Activated CD4-positive, alpha-beta T cell treated with anti-CD3 and anti-CD28 coated beads, Interleukin-2, amount 50 U/mL, for 16 hours (primary cell): ENCODE measurements at places on chromosomes 6 and 20.

GRCh38 chr6:107719160-107719559, 105.0 kb downstream of the SCML4 start:
- no peak for DNase-seq

DNA sequence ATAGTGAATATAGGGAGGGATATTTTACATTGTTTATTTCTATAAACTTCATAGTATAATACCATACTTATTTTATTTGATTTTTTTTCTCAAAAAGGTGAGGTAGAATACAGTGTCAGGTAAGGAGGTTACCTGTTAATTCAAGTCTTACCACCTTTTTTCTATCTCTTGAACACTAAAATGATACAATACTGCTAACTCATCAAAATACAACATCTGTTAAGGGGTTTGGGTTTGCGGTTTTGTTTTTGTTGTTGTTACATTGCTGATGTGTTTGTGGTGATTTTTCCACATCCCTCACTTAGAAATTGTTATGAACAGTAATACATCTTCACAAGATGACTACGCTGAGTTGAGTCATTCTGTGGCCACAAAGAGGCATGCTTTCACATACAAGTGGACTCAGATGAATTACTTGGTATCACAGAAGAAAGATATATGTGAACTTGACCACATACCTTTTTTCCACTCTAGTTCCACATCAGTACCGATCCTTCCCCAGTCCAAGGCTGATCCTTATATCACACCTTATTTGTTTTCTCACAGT, 139.4 kb upstream of the ID4 start:
- DNase-seq, result peak; percentile 28

GRCh38 chr6:124967444-124967843, 5.2 kb downstream of the RNF217 start:
- no peak for DNase-seq

DNA sequence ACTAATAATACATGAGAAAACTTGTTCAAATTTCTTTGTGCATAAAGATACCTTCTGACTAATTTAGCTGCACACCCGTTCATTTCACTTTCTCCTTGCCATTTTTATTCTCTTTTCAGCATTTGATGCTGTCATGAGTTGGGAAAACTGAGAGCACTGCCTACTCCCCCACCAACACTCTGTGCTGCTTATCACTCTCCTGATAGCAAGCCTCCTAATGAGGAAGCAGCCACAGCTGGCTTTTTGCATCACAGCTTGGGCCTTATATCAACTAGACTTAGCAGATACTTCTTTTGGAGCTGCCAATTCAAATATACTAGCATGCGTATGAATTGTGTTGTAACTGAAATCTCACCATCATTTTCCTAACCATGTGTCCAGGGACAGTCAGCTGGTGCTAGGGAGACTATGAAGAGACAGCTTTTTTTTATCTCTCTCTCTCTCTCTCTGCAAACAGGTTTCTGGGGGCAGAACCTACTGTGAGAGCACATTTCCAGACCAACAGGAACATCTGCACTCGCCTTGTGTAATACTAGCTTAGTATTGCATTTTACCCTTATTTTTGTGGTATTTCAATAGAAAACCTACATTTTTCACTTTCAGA, 699.0 kb downstream of the KHDRBS2 start:
- no peak for DNase-seq

DNA sequence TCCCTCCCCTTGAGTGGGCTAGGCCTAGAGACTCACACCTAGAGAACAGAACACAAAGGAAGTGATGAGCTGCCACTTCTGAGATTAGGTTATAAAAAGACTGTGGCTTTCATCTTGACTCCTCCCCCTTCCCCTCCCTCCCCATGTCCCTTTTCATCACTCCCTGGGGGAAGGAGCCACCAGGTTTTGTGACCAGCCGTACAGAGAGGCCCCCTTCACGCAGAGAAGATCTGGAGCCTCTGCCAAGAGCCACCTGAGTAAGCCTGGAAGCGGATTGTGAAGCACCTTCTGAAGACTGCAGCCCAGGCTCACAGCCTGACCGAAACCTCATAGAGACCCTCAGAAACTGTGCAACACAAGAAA, 118.4 kb upstream of the NXT1 start:
- no peak for DNase-seq

DNA sequence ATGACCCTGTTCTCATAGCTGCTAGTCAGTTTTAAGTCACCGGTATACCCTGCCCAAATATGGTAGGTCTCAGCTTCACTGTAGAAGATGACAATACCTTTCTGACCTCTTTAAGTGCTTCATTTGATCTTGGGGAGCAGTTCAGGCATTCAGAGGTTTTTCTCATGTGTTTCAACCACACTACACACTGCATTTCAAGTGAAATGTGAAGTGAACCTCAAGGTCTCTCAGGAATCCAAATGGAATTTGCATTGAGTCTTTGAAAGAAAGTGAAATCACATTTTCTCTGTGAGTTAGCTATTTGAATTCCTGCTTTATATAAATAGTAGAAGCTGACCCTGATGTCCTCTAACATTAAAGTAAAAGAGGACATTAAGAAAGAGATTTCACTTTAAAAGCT, 461.6 kb downstream of the ADGRB3 start:
- no peak for DNase-seq

DNA sequence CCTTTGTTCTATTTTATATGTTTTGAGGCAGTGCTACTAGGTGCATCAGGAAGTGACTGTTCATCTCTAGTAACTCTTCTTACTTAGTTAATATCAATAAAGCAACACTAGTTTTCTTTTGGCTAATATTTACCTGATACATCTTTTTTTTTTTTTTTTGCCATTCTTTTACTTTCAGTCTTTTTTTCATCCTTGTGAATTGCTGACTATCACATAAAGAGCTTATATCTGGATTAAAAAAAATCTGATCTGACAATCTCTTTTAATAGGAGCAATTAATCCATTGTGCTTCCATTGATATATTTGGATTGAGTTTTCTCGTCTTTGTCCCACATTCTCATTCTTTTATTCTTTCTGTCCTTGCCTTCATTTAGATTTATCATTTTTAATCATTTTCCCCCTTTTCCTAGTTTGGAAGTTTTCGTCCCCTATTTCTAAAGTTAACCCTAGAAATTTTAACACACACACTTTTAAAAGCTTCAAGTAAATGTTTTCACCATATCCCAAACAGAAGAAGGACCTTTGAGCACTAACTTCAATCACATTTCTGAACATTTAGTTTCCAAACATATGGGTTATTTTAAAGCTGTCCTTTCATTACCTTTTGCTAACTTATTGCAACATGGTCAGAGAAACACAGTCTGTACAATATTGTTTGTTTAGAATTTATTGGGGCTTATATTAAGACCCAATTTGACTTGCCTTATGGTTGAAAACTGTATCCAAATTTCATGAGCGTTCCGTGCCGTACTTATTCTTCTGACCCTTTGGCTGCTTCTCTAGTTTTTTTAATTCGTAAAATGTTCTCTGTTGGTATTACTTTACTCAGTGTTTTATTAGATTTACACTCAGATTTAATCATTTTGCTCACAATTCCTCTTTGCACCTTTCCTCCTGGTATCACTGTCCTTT, 63.0 kb downstream of the SYCP2L start:
- DNase-seq, result no peak

DNA sequence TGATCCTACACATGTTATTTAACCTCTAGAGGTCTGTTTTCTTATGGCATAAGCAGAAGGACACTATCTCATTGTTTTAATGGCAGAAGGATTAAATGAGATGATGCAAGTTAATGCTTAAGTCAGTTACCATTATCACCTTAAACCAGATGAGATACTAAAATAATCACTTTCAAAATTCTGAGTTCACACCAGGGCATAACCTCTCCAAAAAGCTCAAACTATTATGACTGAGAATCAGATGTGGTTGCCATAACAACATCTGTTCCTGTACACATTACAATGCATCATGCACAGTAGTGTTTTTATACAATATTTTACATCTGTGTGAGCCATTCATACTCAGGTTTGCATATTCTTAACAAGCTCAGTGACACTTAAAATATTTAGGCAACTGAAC, 10.2 kb downstream of the ADNP start:
- peak; percentile 31 for DNase-seq

- no peak for DNase-seq
Measured at GRCh38 chr20:36214684-36215256, 21.5 kb upstream of the AAR2 start.

- DNase-seq, result no peak
Measured at GRCh38 chr6:169936355-169936975, 185.0 kb downstream of the ERMARD start.

DNA sequence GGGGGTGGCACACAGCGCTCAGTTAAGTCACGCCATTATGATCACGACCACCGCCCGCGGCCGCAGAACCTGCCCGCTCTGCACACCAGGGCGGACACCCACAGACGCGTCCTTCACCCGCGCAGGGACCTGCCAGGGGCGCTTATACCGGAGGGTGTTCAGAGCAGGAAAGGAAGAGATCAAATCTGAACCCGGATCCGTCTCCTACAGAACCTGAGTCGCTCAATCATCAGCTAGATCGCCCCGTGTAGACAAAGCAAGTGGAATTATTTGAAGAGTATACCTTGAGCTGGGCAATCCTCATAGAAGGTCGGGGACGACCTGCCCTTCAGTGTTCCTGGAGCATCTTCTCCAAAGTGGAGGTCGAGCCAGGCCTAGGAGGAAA, 14.4 kb upstream of the ZNF217 start:
- no peak for DNase-seq

- DNase-seq, result no peak
Measured at GRCh38 chr6:14730654-14731053, 515.2 kb upstream of the JARID2 start.

DNA sequence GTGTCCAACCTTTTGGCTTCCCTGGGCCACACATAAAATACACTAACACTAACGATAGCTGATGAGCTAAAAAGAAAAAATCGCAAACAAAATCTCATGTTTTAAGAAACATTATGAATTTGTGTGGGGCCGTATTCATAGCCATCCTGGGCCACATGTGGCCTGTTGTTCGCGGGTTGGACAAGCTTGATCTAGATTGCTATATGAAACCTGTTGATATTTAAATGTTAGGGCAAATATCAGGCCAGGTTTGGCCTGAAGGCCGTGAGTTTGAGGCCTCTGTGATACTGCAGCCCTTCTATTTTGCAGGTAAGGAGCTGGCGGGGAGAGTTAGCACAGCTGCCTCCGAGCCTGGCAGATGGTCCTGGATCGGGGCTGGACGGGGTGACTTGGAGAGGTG, 99.0 kb downstream of the CEBPB start:
- DNase-seq, result no peak

DNA sequence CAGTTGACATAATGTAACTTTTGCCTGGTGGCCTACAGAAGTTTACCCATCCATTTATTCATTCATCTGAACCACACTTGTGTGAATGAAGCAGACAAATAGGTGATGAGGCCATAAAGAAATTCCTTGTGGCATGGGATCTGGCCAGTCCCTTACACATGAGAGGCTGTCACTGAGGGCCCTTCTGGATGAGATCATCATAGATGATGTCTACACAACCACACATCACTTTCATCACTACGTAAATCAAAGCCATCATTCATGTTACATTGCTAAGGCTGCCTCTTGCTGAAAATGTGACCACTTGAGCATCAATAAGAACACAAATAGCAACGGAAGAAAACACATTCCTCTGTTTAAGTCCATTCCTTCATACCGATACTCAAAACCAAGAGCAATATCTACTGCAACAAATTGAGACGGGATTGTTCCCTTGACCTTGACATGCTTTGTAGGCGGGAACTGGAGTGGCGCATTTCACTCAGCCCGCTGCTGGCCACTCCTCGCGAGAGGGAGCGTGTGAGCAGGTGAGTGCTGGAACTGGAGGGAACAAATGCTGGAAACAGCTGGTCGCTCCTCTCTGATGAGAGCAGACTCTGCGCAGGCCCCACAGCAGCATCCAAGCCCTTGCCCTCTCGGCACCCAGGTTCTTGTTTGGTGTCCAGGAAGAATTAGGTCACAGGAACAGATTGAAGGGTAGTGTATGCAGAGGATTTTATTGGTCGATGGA, 49.3 kb downstream of the FAM50B start:
- DNase-seq, result no peak

DNA sequence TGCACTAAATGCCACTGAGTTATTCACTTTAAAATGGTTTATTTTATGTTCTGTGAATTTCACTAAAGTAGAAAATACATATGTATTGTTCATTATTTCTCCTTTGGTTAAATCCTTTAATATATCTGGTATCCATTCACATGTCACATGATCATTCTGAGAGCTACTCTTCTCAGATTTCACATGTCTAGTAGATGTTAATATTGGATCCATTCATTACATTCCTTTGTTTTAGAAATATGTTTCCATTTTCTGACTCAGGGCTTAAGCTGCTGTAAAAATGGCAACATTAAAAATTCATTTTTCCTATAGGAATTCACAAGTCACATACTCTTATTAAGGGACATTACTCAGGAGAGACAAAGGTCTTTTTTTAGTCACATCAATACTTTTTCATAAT, 205.4 kb downstream of the ZFAND3 start:
- no peak for DNase-seq

DNA sequence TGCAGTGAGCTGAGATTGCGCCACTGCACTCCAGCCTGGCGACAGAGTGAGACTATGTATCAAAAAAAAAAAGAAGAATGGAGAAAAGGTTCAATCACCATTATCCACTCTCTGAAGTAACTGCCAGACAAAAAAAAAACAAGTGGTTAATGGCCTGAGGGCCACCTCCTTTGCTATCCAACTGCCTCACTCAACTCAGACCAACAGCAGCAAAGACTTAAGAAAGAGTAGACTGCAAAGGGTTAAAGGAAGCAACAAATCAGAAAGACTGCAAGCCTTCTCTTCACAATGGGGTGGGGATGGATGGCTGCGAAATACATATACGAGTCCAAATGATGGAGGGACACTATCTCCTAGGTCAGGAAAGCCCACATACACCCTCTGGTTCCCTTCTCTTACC, 3.2 kb downstream of the NFS1 start:
- DNase-seq, result no peak

- DNase-seq, result no peak
Measured at GRCh38 chr20:6430381-6430780, 307.6 kb upstream of the FERMT1 start.

- DNase-seq, result peak; percentile 99
Measured at GRCh38 chr20:2470423-2471193, at the start of gene SNRPB. Gene SNRPB (minus strand): TSS chr20:2470789. CDS start chr20:2470690, 99 bp downstream.

- no peak for DNase-seq
Measured at GRCh38 chr6:100923481-100924165, 42.5 kb upstream of the ASCC3 start.

DNA sequence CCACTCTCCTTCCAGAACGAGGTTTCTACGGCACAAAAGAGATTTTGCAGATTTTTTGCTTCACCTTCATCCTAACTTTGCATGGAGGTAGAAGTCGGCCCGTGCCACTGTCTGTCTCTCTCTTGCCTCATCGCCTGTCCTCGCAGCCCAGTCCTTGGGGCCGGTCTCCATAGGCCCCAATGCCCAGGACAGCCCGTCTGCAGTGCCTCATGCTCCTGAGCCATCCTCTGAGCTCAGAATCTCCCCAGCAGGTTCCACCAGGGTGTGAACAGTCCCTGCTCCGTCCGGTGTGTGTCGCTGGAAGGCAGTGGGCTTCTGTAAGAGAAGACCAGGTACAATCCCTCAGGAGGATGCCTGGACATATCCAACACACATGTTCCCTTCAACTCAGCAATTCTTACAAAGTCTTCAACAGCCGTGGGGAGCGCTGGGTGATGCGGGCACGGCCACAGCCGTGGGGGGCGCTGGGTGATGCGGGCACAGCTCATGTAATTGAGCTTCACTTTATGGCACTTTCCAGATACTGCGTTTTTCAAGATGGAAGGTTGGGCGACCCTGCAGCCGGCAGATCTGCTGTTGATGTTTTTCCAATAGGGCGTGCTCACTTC, 231.9 kb downstream of the DLL1 start:
- no peak for DNase-seq

- DNase-seq, result no peak
Measured at GRCh38 chr6:159935633-159936032, 33.2 kb upstream of the IGF2R start.
